ENCODE measurements at places on chromosomes 5 and 9.

- peak; percentile 9 for DNase-seq
Measured at GRCh38 chr5:81817980-81818379, 67.1 kb upstream of the SSBP2 start.

DNA sequence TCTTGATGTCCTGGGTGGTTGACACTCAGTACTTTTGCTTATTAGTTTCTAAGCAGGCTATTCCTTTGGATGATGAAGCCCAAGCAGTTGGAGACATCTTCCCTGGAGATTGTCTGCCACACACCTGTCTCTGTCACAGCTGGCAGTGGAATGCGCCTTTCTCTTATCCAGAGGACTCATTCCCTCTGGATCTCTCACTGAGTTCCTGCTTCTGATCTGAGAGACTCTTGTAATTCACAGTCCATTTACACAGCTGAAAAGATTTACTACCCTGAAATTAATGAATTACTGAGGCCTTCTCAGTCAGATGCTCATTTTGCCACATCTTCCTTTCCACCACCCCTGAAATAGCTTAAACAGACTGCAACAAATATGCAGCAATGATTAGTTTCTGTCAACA is 15.9 kb downstream of the TAL2 start:
- no peak for DNase-seq

GRCh38 chr5:96324708-96325107 is 108.3 kb downstream of the PCSK1 start:
- DNase-seq = no peak

DNA sequence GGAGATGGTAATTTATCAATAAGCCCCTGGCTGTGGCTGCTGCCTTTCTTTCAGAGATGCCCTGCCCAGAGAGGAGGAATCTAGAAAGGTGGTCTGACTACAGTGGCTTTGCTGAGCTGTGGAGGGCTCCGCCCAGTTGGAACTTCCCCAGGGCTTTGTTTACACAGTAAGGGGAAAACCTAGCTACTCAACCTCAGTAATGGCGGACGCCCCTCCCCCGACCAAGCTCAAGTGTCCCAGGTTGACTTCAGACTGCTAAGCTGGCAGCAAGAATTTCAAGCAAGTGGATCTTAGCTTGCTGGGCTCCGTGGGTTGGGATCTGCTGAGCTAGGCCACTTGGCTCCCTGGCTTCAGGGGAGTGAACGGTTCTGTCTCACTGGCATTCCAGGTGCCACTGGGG is 865.4 kb upstream of the ACO1 start:
- DNase-seq = peak; percentile 4

DNA sequence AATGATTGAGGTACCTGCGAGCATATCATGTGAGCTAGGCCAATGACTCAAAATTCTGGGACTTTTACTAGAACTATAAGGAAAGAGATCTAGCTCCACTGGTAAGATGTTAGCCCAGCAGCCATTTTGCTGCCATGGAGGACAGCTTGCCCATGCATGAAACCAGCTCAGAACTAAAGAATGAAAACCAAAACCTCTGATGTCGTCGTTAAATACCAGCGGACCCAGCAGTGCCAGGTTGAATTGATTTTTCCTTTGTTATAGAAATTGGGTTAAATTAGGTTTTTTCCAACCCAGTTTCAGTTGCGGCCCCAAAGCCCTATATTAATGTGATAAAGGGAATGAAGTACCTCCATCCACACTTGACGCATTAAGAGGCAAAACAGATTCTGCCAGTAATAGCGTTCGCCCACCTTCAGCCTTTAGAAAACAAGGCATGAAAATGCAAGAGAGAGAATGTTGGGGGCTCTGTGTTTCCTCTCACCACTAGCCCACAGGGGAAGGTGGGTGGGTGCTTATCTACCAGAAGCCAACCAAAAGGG is 5.5 kb upstream of the ITK start:
- no peak for DNase-seq

GRCh38 chr5:20347334-20347733 is 359.3 kb upstream of the CDH18 start:
- no peak for DNase-seq

DNA sequence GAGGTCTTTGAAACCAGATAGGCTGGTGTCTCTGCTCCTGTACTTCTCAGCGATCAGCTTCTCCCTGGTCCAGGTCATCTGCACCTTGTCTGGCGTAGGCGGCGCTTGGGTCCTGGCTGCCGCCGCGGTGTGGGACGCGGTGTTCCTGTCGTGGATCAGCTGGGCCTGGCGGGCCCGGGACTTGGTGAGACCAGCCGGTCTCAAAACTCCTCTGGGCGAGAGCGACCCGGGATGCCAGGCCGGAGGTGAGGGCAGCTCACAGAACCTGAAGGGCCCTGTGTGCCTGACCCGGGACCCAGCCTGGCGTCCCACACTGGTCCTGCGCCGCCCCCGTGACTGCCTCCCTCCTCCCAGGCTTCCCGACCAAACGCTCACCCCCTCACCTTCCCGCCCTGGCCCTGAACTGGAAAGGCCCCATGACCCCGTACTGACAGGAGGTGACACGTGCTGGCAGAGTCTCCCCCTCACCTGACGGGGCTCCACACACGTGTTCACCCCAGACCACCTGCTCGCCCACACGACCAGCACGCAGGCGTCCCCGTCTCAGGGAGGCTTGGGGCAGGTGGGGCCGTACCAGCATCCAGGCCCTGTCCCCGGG is 49.0 kb downstream of the NKD2 start:
- no peak for DNase-seq

DNA sequence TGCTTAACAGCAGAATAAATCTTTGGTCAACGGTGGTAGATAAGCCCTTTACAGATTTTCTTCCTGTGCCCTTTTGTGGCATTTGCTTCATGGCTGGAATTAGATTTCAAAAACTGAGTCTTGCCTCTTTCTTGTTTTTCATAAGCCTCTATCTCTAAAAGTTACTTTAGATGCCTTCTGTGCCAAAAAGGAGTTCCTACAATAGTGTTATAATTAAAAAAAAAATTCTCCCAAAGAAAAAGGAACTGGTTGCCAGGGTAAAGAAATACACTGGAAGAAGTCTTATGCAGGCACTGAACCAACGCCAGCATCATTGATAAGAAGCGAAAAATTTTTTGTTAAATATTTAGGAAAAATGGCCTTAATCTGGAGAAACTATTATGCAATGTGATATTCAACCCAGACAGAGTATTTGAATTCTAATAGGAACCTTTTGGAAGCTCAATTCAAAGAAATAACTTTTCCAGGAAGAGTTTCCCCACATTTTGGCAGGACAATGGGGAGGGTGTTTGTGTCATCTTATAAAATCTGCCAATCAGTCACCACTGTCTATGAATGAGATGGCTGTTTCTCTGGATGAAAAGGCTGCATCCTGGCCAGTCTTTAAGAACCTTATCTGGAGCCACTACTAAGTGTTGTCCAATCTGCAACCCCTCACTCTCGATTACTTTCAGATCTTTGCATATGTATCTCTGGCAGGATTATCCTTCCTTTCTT is 608.1 kb downstream of the PDE4D start:
- no peak for DNase-seq

DNA sequence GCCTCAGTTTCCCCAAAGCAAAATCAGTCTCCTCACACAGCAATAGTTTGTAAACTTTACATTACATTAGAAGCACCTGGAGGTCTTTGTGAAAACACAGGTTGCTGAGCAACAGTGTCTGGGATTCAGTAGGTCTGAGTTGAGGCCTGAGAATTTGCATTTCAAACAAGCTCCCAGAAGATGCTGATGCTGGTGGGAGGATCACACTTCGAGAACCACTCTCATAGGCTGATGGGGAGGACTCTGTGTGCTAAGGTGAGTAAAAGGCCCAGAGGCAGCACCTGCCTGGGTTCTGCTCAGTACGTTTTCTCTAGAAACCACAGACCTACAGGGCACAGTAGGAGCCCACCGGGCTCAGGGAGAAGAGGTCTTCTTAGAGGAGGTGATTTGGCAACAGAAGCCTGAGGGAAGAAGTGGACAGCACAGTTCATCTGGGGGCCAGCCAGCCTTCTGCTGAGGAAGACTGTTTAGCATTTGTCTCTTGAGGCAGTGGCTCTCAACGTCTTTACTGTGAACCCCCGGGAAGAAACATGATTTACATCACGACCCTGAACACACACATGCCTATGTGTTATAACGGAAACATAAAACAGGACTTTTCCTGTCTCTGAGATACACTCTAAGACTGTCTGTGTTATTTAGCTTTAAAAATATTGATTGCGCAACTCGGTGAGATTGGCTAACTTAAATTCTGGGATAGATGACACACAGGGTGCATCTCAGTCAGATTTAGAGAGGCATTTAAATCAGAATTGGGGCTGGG is 24.8 kb upstream of the DENND1A start:
- DNase-seq = no peak

DNA sequence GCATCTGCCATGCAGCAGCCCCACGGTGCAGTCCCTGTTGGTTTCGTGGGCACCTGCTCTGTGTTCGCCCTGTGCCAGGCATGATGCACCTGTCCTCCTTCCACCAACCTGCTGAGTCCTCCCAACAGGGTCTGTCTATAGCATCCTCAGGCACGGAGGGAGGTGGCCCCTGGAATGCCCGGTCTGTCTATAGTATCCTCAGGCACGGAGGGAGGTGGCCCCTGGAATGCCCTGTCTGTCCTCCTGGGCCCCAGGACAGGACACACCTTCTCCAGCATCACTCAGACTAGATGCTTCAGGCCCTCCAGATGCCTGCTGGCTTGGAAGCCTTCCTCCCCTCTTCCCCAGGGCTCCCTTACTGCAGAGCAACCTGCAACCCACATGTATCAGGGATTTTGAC is 9.9 kb upstream of the PHYHD1 start:
- DNase-seq = no peak

- no peak for DNase-seq
Measured at GRCh38 chr9:13279284-13280141, at the start of gene MPDZ. TSS of gene MPDZ (minus strand) at chr9:13279692. CDS start at chr9:13250315, 29,377 bp downstream.

GRCh38 chr9:4667681-4668080 is 1.4 kb upstream of the SPATA6L start:
- DNase-seq = no peak

GRCh38 chr9:97848215-97848479 is 4.9 kb upstream of the FOXE1 start:
- DNase-seq = no peak

- DNase-seq = no peak
Measured at GRCh38 chr9:129262261-129262660, 84.2 kb upstream of the IER5L start.

- DNase-seq = no peak
Measured at GRCh38 chr5:76583163-76584047, 39.8 kb downstream of the F2RL2 start.

- no peak for DNase-seq
Measured at GRCh38 chr5:128579639-128580038, 41.6 kb upstream of the FBN2 start.

DNA sequence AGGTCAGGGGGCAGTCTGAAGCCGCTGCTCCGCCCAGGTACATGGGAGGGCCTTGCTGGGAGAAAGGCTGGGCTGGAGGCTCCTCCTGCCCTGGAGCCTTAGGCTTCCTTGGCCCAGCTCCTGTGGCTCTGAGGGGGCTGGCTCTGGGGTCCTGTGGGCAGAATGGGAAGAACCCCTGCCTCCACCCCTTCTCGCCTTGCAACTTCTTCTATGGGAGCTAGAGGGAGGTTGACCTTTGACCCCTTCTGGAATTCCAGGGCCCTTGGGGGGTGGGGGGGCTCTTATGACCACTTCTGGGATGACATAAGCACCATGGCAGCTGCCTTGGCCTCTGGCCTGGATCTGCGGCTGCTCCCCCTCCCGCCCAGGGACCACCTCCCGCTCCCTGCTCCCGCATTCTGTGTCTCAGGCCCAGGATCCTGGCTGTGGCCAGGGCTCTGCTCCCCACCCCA is 32.2 kb downstream of the IER5L start:
- DNase-seq = no peak

DNA sequence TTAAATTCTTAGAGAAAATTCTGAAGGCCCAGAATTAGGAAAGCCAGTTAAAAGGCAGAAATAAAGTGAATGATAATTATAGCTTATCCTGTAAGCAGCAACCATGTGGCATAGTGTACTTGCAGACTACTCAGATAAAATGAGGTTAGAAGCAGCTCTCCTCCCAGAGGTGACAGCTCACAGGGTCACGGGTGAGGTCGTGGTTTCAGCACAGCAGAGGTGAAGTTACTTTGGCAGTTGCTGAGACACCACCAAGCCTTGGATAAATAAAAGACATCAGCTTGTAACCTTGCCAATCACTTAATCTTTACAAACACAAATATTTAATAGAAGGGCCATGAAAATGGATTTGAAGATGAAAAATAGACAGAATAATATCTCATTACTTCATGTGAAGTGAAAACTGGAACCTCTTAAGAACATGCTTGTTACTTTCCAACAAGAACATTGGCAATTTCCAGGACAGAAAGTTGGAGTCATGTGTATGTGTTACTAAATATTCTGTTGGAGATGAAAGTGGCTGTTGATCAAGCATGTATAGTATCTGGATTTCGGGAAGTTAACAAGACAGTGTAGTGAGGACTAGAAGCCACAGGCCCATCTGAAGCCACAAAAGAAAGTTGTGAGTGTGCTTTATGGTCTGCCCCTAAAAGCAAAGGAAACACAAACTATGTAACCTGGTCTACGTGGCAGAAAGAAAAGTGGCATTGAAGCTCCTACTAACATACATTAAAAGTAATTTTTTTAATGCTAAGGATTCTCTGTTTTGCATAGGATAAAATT is 134.4 kb downstream of the ERCC6L2 start:
- DNase-seq = peak; percentile 69

DNA sequence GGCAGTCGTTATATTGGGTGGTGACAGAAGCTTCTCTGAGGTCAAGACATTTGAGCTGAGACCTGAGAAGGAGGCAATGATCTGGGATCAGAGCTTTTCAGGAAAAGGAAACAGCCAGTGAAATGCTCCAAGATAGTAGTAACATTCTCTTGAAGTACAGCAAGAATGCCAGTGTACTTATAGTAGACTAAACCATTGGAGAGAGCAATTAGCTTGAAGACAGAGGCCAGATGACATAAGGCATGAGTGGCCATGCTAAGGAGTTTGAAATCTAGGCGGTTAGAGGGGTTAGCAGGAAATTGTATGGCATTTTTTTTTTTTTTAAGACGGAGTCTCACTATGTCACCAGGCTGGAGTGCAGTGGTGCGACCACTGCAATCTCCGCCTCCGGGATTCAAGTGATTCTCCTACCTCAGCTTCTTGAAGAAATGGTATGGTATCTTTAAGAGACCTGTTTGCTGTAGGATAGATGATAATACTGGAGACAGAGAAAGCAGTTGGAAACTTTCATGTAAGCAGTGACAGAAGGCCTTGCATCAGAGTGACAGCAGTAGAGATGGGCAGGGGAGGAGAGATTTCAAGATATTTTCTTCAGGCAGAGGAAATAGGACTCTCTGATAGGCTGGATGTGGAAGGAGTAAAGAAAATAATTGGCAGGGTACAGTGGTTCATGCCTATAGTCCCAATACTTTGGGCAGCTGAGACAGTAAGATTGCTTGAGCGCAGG is 482.2 kb upstream of the PAPPA start:
- no peak for DNase-seq
